ENCODE measurements at places on chromosomes 6 and 20.

DNA sequence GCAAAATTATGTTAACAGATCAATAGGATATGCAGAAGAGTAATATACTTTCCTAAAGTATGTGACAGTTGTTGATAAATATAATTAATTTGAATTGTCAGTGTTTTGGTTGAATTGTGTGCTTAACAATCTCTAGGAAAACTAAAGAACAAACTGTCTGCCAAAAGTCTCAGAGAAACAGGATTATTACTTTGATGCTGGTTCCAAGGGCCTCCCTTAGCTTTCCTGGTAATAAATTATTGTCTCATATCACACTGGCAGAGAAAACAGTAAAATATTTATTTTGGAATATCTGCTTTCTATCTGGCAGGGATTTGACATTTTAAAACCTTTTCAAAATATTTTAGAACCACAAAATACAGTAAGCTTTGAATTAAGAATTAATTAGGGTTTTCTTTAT is 40.1 kb upstream of the CARMIL1 start:
- no peak for DNase-seq

DNA sequence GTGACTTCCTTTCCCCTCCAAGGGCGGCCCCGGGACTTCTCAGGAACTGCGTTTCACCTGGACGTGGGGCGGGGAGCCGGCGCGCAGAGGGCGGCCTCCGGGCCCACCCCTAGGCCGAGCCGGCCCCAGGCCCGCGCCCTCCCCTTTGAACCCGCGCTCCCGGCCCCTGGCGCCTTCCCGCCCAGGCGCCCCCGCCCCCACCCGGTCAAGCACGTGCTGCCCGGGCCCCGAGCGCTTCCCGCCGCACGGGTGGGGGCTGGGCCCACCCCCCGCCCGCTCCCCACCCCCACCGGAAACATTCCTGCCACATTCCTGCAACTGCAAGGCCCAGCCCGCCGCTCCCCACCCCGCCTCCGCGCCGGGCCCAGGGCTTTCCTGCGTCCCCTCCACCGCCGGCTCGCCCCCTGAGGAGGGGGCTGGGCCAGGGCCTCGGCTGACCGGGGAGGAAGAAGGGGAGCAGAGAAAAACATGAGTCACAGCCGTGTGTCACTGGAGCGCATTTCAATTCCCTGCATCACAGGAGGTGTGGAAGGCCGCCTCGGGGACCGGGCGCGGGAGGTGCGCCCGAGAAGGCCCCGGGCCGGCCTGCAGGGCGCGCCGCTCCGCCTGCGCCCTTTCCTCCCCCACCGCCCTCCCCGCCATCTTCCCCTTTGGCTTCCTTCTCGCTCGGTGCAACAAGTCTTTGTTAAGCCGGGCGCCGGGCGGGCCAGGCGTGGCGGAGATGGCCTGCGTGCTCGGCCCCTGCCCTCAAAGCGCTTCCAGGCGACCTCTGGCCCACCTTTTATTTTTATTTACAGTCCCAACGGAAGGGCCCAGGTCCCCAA is 1.2 kb upstream of the HMGA1 start:
- DNase-seq: peak; percentile 55

DNA sequence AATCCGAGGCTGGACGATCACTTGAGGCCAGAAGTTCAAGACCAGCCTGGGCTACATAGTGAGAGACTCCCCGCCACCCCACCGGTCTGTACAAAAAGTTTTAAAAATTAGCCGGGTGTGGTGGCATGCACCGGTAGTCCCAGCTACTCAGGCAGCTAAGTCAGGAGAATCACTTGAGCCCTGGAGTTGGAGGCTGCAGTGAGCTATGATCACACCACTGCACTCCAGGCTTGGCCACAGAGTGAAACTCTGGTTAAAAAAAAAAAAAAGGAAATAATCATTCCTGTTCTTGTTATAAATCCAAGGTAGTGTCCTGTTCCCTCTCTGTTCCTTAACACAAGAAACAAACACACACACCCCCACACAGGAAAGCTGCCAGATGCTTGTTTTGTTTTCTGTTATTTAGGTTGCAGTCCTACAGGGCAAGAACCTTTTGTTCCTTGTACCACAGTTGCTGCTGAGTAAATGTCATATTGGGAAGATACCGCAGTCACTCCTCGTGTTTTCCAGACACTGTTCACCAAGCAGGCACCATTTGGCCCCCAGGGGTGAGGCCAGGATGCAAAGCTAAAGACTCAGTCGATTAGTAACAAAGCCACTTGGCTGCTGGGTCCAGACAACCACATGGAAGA is 28.9 kb downstream of the ASIP start:
- DNase-seq: no peak

GRCh38 chr6:120871416-120872261 is 462.6 kb downstream of the TBC1D32 start:
- no peak for DNase-seq

- no peak for DNase-seq
Measured at GRCh38 chr6:9420316-9421015, 985.1 kb upstream of the SLC35B3 start.

DNA sequence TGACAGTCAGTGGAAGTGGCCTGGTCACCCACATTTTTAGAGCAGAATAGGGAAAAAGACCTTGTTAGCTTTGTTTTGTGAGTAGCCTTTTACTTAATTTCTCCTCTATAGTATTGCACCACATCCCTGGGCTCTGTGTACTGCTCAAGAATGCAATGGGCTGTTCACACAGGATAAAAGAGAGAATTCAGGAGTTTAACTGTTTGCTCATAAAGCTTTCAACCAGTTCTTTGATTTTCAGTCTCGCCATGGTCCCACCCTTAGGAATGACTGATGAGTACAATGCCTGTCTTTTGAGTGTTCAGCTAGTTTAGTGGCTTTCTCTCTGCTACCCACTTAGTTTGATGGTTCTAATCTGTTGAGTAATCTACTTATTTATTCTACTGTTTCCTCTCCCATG is 129.7 kb downstream of the PLG start:
- no peak for DNase-seq

Data from suppressor macrophage treated with lipopolysaccharide for 4 hours (primary cell).